Stimulated activated CD8-positive, alpha-beta memory T cell treated with anti-CD3 and anti-CD28 coated beads, Interleukin-7, amount 100 ng/mL, for 1 hour (primary cell): ENCODE measurements at places on chromosomes 11 and 22.

- no peak for DNase-seq
Observed at GRCh38 chr11:44149651-44150050, 54.2 kb downstream of the EXT2 start.

DNA sequence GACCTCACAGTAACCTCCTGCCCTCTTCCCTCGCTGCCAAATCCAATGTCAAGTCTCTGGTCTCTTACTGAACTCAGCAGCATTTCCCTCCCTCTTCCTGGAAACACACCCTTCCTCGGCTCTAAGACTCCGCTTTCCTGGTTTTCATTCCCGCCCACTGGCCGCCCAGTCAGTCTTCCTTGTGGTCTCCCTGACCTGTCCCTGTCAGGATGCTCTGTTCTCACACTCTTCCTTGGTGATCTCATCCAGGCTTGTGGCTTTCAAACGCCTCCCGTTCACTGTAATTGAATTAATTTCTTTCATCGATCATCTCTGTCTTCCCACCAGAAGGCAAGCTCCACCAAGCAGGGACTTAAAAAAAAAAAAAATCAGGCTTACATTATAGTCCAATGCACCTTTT, 33.5 kb downstream of the MYO18B start:
- no peak for DNase-seq

GRCh38 chr22:40797427-40797826, 21.7 kb downstream of the SLC25A17 start:
- DNase-seq: no peak

GRCh38 chr11:9651481-9651880, 12.4 kb upstream of the SWAP70 start:
- no peak for DNase-seq

DNA sequence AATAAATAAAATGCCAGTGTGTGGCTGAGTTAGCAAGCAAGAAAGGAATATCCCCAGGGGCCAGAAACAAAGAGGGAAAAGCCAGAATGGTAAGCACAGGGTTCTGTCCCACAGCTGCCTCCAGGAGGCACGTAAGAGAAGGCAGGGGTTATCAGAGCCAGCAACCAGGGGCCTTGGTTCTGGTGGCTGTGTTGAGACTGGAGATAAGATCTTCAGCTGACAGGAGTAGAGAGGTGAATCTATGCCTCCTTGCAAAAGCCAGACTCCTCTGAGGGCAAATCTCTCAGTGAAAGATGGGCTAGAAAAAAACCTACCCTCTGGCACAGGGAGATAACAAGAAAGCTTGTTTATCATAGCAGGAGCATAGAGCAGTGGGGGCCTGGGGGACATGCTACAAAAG, 29.8 kb upstream of the NFAM1 start:
- no peak for DNase-seq

DNA sequence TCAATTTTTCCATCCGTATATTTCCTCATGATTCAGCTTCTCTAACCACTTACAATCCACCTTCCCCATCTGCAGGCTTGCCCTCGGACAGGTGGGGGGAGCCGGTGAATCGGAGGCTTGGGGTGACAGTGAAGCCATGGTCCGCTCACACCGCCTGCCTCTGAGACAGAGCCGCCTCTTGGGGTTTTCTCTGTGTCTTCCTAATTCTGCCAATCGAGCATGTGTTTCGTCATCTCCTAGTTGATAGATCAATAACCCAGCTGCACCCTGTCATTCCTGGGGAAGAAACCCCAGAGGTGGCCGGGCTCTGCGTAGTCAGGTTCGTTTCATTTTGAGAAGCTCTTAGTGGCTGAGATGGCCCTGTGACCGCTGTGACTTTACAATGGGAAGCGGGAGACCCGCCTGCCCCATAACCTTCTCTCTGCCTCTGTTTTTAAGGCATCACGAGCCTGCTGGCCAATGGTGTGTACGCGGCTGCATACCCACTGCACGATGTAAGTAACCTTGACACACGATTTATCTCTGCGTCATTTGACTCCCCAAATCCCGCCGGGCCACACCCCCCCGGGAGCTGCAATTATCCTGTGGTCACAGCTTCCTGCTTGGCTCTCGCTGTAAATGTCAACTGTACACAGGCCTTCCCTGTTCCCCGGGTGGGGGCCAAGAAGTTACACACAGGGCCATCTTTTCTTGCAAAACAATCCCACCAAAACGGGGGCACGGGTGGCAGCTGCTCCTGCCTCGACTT, 33.3 kb downstream of the ANO1 start:
- no peak for DNase-seq

- no peak for DNase-seq
Observed at GRCh38 chr11:74442636-74443035, 24.7 kb downstream of the KCNE3 start.

GRCh38 chr11:1757861-1758610, 5.7 kb downstream of the CTSD start:
- DNase-seq: peak; percentile 26

DNA sequence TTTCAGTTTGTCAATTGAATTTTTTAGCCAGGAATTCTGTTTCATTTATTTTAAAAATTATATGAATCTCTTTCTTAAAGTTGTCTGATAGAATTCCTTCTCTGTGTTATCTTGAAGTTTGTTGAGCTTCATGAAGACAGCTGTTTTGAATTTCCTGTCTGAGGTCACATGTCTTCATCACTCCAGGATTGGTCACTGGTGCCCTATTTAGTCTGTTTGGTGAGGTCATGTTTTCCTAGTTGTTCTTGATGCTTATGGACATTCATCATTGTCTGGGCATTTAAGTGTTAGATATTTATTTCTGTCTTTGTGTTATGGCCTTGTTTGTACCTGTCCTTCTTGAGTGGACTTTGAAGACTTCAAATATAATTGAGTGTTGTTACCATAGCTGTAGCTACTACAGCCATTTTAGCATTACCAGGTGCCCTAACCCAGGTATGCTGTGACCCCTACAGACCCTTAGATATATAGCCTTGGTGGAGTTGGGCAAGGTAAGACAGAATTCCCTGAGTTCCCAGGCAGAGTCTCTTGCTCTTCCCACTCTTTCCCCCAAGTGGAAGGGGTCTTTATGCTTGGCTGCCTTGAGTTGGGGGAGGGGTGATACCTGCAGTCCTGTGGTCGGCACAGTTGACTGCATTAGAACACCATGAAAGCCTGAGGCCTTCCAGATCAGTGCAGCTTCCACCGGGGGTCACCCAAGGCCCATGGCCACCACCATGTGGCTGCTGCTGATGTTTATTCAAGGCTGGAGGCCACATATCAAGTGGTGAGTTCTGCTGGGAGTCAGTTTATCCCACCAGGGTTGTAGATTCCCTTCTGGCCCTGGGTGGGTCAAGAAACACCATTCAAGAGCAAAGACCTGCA, 229.6 kb downstream of the DYNC2H1 start:
- no peak for DNase-seq

GRCh38 chr11:133153031-133153430, 379.3 kb downstream of the OPCML start:
- DNase-seq: no peak

- no peak for DNase-seq
Observed at GRCh38 chr22:24953384-24954113, 1.0 kb downstream of the KIAA1671 start.

DNA sequence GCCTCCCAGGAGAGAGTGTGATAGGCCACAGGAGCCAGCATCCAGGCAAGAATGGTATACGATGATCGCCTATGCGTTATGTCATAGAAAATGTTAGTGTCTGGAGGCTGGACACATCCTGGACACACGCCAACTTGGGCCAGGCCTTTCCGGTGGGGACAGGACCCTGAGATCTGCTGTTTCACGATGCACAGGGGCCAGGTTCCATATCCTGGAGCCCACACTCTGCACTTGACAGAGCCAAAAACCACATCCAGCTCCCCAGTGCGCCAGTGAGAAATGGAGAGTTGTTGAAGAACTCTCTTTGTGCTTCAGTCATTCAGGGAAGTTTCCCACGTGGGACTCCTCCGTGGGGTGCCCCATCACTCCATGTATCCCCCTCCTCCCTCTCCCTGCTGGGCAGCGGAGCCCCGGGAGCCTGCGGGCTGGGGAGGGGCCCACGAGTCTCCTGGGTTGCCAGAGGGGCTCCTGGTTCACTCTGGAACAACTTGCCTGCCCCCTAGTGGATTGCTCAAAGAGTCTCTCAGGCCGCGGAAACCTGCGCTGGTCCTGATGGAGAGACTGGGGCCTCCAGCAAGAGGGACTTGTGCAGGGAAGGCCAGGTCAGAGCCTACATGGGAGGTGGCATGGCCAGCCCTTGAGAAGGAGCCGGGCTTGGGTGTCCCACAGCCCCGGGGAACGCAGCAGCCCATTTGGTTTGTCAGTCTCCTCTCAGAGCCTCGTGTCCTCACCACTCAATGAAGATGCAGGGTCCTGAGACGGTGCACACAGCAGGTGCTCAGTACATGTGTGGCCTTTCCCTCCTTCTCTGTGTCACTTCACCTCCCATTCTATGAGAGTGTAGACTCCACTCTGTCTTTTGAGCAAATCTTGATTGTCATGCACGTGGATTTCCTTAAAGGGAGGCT, 10.2 kb upstream of the LRRC32 start:
- DNase-seq: no peak

- no peak for DNase-seq
Observed at GRCh38 chr11:86923999-86924766, 31.0 kb downstream of the FZD4 start.

DNA sequence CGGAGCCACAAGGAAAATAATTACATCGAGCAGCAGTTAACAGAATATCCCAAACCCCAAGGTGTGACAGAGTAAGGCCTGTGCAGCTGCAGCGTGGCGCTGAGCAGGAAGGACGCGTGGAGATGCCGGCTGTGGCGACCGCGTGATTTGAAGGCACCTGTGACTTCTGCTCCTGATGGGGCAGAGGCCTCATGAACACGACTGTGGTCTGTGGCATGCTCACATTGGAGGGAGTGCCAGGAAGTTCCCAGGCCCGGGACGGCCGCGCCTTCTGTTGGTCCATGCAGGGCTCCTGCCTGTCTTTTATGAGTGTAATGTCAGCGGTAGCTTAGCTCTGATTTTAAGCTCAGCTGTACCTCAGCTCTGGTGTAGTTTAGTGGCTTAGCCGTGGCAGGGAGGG, 50.4 kb downstream of the TPCN2 start:
- DNase-seq: no peak
